NCI-H1105 (cell line): ENCODE measurements at places on chromosomes 2 and 18.

- no peak for DNase-seq
Observed at GRCh38 chr2:126507425-126507911, 148.5 kb upstream of the GYPC start.

- peak; percentile 65 for DNase-seq
Observed at GRCh38 chr2:68799140-68800026, 64.8 kb downstream of the ARHGAP25 start.

- no peak for DNase-seq
Observed at GRCh38 chr2:2569306-2569705, 238.2 kb upstream of the MYT1L start.

GRCh38 chr2:28325173-28325566 is 67.5 kb upstream of the FOSL2 start:
- DNase-seq: no peak

GRCh38 chr18:75089748-75090327 is 119.1 kb downstream of the PTGR3 start:
- DNase-seq: no peak

- no peak for DNase-seq
Observed at GRCh38 chr2:99789849-99790248, 300.0 kb upstream of the REV1 start.

GRCh38 chr2:5057891-5058351 is 634.3 kb upstream of the SOX11 start:
- peak; percentile 89 for DNase-seq

DNA sequence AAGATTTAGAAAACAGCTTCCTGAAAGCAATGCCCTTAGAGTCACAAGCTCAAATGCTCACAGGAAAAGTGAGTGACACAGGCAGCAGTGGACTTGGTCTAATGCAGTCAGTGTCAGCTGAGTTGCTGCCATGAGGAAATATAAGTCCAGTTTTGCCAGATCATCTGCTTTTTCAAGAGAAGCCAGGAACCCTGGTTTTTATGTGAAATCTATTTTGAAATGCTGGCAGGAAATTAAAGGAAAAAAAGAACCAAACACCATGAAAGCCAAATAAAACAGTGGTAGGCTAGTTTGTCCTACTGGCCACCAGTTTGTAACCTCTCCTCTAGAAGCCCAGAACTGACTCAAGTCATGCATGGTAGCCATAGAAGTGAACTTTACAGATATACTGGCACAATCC is 109.2 kb downstream of the THADA start:
- DNase-seq: no peak

GRCh38 chr2:15763106-15763821 is 171.6 kb downstream of the DDX1 start:
- DNase-seq: no peak

DNA sequence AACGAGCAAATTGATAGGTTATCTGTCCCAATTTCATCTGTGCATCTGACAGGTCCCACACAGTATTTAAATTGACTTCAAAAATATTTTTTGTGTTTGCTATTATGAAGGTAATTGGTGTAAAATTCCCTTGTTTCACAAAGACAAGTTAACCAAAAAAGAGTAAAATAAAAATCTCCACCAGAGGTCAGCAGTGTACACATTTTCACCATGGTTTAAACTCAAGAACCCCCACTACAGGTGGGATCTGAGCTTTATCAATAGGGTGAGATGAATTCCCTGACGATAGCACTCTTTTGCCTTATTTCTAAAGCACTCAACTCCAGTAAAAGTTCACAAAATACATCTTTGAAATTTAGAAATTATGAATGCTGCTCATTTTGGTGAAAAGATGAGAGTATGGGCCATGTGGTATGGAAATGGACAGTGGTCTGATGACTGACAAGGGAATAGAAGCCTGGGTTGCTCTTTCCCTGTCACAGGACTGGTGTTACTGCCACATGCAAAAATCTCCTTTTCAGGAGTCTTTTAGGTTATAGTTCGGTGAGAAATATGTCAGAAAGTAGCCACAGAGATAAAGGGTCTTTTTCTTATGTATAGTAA is 68.0 kb downstream of the SERPINB8 start:
- DNase-seq: peak; percentile 18

DNA sequence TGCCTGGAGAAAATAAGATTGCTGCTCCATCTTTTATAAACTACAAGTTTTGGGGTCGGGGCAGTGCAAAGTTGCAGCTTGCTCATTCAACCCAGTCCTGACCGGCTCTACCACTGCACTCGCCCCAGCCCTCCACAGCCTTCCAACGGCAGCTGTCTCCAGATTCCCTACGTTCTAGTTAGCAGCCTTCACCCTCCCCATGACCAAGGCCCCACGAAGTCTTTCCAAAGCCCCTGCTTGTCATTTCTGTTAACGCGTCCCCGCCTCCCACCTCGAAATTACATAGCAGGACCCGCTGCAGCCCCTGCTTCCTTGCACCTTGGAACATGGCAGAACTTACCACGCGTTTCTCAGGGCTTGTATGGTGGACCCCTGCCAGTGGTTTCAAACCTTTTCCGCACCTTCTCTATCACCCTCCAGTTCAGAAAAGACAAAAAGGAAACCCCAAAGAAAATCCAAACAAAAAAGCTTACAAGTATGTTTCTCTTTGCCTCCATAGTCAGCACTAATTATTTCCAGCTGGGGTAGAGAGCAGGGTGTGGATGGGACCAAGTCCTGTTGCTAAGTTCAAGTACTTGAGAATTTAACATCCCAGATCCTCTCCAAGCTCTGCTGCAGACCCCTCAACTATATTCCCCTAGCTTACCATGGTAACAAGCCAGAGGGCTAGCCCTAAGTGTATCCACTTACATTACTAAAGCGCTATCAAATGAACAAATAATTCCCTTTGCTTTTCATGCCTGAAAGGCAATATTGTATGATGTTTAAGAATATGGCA is 161.5 kb downstream of the TGIF1 start:
- no peak for DNase-seq

GRCh38 chr18:76972241-76972640 is 149.9 kb downstream of the ZNF236 start:
- no peak for DNase-seq

GRCh38 chr2:24840164-24840869 is 47.1 kb downstream of the CENPO start:
- no peak for DNase-seq

DNA sequence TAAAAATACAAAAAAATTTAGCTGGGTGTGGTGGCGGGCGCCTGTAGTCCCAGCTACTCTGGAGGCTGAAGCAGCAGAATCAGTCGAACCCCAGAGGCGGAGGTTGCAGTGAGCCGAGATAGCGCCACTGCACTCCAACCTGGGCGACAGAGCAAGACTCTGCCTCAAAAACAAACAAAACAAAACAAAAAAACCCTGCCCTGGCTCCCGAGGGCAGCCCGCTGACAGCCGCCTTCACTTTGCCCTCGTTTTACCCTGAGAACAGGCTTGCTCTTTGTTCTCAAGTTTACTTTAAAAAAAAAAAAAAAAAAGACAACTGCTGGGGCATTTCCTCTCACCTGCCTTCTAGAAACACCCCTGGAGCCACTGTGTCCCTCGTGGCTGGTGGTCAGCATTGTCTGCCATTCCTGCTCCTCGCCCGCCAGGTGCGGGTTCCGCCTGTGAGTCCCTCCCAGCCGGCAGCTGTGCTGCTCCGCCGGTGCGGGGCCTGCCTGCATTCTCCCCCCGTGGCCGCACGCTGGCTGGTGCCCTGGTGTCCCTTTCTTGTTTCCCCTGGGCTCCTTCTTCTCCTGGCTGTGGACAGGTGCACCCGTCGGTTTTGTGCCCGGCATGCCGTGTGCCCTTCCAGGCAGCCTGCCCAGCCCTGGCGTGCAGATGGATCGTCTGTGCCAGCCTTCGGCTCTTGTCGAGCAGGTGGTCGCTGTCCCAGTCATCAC is 105.7 kb downstream of the USP40 start:
- peak; percentile 72 for DNase-seq

- no peak for DNase-seq
Observed at GRCh38 chr2:202171241-202171825, 67.1 kb downstream of the SUMO1 start.
